ENCODE measurements at places on chromosomes 6 and 20.

DNA sequence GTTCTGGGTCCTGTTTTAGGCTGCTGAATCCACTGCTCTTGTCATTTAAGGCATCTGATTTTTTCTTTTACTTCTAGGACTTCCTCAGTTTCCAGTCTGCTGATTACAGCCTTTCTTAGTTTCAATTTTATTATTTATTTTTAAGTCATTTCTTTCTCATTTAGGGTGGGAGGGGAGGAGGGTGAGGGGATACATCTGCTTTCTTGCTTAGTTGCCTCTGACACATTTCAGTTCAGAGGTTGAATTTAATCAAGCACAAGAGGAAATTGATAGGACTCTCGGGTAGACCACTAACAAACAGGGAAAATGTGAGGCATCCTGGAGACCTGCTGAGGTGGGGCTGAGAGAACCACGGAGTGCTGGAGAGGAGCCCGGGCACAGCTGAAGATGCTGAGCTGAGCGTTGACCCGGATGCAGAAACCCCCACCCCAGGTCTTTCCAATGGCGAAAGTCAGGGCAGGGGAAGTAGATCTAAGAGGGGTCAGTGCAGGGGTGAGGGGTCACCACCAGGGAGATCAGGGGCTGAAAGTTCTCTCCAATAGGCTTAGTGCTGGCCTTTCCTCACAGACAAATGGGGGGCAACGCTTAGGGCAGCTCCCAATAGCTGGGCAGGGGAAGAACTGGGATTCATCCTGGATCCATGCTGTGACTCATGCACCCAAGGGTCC, 7.6 kb upstream of the TREML2 start:
- DNase-seq, result no peak

DNA sequence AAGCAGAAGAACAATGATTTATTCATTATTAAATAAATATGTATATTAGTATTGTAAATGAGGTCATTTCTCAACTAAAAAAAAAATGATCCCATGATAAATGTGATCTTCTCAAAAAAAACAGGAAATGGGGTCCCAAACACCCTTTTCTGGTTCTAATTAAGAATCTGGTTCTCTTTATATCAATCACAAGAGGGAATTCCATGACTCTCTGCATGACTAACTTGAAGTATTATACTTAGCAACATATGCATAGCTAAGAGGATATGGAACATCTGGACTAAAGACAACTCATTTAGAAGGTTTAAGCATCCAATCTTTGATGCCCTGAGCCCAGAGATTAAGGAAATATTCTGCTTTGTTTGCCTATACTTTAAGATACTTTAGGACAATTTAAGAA, 89.7 kb upstream of the EMILIN3 start:
- no peak for DNase-seq

- no peak for DNase-seq
Measured at GRCh38 chr20:61903575-61904340, 161.9 kb downstream of the TAF4 start.

DNA sequence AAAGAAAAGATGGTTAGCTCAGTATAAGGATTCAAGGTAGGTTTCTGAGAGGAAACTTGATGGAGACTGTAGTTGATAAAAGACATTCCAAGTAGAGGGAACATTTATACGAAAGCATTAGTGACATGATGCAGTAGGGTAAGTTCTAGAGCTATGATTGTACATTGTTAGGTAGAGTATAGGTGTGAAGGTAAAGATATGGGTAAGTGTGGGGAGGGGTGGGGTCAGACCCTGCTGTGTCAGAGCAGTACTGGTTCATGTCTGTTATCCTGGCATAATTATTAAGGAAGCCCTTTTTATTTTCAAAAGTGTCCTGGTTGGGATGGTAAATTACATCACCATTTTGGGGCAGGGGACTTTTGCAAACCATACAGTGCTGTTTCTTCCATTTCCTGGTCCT, 635.8 kb downstream of the COL12A1 start:
- no peak for DNase-seq

- no peak for DNase-seq
Measured at GRCh38 chr6:25449774-25450173, 170.6 kb downstream of the CARMIL1 start.

DNA sequence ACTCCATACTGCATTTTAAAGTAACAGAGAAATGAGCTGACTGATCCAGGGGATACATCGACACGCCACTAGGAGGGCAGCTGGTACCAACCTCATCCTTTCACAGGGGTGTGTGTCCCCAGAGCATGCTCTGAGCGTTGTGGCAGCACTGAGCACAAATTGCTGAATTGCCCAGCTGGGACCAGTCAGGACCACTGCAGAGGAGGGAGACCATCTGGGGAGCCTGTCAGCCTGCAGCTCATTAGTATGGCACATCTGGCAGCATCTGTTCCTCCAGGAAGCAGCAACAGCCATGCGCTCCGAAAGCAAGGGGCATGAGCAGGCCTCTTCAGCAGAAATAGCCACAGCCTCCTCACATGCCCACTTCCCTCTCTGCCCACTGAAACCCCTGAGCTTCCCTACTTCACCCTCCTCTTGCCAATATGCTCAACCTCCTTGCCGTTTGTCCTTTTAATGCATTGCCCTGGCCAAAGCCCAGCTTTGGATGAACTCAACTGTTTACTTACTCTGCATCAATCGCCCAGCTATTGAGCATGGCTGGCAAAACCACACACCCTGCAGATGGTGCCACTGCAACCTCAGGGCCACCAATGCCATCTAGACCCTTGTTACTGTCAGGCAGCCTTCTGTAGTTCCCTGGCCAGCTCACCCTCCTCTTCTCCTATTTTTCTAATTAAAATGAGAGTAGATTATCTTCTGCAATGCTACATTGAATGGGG, 77.6 kb upstream of the NEDD9 start:
- DNase-seq, result no peak

- DNase-seq, result no peak
Measured at GRCh38 chr6:146984251-146984924, 219.8 kb upstream of the STXBP5 start.

- no peak for DNase-seq
Measured at GRCh38 chr6:84768442-84769174, 4.2 kb upstream of the TBX18 start.

DNA sequence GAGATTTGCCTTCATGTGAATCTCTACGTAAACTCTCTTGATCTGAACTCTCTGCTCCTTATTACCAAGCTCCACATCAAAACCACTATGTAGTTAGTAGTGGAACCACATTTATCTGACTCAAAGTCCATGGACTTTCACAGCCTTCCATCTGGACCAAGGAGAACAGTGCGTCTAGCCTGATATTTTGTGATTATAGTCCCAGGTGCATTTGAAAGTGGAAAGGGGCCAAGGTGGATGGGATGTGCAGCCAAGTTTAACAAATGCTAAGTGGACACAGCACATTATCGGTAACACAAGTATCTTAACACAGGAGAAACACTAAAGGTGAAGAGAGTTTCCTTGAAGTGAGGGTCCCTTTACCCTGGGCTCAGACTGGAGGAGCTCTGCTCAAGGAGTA, 281.2 kb upstream of the SGK1 start:
- DNase-seq, result no peak

GRCh38 chr6:49526598-49526997, 23.9 kb upstream of the C6orf141 start:
- DNase-seq, result no peak

- no peak for DNase-seq
Measured at GRCh38 chr6:136551103-136551502, 881 bp upstream of the MAP7 start.

DNA sequence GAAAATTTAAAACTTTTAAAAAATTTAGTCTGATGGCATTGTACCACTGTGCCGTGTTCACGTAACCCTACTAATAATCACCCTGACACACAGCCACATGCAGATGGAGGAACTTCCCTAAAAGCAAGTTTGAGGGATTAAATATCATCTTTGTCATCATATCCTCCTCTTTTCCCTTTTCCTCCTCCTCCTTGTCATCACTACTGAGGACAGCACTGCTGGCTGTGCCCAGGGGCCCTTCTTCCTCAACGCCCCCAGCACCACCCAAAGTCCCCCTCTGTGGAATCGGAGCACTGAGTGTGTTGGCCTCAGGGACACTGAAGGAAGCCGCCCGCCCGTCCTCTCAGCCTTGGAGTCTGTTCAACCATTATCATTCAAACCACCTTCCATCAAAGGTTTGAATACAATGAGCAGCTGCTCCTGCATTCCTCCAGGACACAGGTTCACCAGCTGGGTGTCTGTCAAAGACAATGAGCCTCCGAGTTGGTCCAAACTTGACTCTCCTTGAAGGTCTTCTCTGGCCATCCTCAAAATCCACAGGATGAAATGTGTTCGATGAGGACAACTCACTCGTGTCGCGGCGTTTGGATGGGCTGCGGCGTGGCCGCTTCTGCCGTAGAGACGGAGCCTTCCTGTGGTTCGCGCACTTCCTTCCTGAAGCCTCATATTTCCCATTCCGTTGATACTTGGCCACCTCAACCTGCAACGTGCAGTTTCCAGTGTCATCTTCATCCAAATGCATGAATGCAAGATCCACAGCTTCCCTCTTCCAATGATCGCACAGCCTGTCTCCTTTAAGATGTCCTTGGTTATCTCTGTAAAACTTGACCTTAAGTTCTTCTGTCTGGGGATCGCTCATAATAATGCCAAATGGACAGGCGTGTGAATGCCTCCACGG, 23.3 kb downstream of the NQO2 start:
- DNase-seq, result no peak

GRCh38 chr6:148470156-148470555, 127.5 kb downstream of the SASH1 start:
- no peak for DNase-seq

DNA sequence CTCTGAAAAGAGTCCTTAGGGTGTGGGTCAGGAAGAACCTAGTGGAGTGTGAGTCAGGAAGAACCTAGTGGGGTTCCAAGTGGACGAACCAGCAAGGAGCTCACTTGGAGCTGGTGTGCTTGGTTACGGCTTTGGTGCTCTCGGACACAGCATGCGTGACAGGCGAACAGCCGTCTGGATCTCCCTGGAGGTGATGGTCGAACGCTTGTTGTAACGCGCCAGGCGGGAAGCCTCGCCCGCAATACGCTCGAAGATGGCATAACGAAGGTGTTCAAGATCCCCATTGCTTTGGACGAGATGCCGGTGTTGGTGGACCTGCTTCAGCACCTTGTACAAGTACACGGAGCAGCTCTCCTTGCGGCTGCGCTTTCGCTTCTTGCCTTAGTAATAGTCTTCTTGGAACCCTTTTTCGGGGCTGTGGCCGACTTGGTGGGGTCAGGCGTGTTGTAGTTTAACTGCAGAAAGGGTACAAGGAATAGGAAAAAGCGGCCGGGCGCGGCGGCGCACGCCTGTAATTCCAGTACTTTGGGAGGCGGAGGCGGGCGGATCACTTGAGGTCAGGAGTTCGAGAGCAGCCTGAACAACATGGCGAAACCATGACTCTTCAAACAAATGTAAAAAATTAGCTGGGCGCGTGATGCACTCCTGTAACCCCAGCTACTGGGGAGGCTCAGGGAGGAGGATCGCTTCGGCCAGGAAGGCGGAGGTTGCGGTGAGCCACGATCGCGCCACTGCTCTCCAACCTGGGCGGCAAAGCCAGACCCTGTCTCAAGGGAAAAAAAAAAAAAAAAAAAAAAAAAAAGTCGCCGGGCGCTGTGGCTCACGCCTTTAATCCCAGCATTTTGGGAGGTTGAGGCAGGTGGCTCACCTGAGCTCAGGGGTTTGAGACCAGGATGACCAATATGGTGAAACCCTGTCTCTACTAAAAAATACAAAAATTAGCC, 48.0 kb downstream of the OR2B2 start:
- DNase-seq, result no peak

DNA sequence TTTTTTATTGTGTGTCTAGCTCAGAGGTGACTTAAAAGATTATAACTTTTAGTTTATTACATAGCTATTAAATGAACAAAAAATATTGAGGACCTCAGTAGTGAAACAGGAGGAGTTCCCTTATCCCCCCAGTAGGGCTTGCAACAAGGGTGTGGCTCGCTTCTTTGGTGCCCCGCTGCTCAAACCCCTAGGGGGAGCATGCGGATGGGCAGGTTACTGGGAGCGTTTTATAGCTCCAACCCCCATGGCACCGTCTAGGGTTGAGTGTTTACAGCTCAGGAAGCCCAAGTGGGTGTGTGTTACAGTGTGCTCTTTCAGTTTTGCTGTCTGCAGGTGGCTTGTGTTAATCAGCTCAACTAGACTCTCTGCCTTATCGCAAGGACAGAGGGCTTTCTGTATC, 1513.7 kb downstream of the GRIK2 start:
- no peak for DNase-seq

DNA sequence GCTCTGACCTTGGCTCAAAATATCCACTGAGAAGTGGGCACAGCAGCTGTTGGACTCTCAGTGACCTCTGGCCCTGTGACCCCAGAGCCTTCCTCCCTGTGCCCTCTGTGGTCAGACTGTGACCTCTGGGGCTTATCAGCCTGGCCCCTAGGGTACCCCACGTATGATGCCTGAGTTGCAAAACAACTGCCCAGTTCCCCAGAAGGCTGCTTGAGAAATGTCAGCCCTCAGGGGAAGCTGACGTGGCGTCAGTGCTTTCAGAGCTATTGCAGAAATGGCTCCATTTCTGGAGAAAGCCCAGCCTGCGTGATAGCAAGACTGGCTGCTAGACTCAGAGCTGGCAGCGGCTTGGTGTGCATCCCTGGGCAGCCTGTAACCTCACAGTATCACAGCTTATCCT, 31.5 kb upstream of the TGM2 start:
- DNase-seq, result no peak

GRCh38 chr6:170116636-170117035, 174.2 kb downstream of the DLL1 start:
- no peak for DNase-seq

- no peak for DNase-seq
Measured at GRCh38 chr6:56022678-56023077, 147.3 kb upstream of the BMP5 start.

GRCh38 chr6:7615611-7616383, 25.8 kb downstream of the SNRNP48 start:
- DNase-seq, result no peak

- DNase-seq, result no peak
Measured at GRCh38 chr6:23305325-23305943, 736.1 kb downstream of the HDGFL1 start.

DNA sequence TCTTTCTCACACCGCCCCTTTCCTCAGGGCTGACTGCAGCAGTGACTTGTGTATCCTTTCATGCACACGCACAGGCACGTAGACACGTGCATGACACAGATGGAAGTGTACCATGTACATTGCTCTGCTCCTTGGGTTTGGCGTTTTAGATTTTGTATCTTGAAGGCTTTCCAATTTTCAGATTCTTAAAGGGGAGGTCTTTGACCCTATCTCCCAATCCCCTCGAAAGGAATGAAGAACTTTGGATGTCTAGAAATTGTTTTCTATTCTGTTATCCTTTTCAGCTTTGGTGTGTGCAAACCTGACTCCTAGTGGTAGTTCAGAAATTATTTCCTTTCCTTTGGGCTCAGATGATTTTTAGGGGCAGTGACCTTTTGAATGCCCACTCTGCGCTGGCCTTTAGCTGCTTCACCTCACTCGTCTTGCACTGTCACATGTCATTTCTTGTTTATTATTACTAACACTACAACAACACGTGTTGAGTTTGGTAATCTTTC, 63.0 kb downstream of the HIVEP1 start:
- no peak for DNase-seq

- DNase-seq, result no peak
Measured at GRCh38 chr6:79030023-79030422, 48.0 kb downstream of the PHIP start.

GRCh38 chr6:131568726-131569125, 4.3 kb upstream of the ARG1 start:
- DNase-seq, result no peak

- no peak for DNase-seq
Measured at GRCh38 chr6:138393871-138394783, 9.9 kb upstream of the HEBP2 start.
